ENCODE measurements at places on chromosomes 16 and 17.

- no peak for DNase-seq
Observed at GRCh38 chr17:546456-546855, 168.2 kb downstream of the VPS53 start.

DNA sequence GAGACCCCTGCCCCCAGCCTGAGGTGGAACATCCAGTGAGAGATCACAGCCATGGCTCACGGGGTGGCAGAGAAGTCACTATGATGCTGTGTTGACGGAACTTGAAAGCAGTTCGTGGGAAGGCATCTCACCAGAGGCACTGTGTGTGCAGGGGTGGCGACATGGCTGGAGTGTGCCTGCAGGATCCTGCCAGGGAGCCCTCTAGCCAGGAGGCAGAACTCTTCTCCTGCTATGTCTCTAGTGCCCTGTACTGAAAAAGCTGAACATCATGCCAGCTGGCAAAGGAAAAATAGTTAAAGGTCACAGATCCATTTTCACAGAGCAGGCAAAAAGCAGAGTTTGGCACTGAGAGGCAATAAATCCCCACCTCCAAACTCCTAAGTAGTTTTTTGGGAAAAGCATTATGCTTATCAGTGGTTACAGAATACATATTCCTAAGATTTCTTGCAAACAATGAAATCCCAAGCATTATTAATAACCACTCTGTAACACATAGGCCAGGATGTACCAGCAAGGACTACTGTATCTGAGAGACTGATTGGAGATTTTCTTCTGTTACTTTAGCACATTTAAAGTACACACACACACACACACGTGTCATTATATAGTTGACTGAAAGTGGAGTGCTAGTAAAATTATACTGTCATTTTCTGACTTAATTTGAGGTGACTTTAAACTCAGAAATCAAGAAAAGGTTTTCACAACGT, 36.8 kb downstream of the TNRC6C start:
- DNase-seq: peak; percentile 10

GRCh38 chr16:67965668-67966548, 2.5 kb downstream of the SLC12A4 start:
- no peak for DNase-seq

DNA sequence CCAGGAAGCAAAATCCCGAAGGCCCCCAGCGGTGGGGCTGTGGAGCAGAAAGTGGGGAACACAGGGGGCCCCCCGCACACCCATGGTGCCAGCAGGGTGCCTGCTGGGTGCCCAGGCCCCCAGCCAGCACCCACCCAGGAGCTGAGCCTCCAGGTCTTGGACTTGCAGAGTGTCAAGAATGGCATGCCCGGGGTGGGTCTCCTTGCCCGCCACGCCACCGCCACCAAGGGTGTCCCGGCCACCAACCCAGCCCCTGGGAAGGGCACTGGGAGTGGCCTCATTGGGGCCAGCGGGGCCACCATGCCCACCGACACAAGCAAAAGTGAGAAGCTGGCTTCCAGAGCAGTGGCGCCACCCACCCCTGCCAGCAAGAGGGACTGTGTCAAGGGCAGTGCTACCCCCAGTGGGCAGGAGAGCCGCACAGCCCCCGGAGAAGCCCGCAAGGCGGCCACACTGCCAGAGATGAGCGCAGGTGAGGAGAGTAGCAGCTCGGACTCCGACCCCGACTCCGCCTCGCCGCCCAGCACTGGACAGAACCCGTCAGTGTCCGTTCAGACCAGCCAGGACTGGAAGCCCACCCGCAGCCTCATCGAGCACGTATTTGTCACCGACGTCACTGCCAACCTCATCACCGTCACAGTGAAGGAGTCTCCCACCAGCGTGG, 6.5 kb downstream of the CBX2 start:
- DNase-seq: no peak

GRCh38 chr17:43813386-43813785, 19.6 kb downstream of the MPP3 start:
- DNase-seq: no peak

GRCh38 chr17:12369065-12369464, 296.6 kb upstream of the MYOCD start:
- DNase-seq: no peak

GRCh38 chr16:82694239-82694874, 67.6 kb downstream of the CDH13 start:
- DNase-seq: no peak

- no peak for DNase-seq
Observed at GRCh38 chr17:61238455-61238933, 161.1 kb upstream of the TBX2 start.

DNA sequence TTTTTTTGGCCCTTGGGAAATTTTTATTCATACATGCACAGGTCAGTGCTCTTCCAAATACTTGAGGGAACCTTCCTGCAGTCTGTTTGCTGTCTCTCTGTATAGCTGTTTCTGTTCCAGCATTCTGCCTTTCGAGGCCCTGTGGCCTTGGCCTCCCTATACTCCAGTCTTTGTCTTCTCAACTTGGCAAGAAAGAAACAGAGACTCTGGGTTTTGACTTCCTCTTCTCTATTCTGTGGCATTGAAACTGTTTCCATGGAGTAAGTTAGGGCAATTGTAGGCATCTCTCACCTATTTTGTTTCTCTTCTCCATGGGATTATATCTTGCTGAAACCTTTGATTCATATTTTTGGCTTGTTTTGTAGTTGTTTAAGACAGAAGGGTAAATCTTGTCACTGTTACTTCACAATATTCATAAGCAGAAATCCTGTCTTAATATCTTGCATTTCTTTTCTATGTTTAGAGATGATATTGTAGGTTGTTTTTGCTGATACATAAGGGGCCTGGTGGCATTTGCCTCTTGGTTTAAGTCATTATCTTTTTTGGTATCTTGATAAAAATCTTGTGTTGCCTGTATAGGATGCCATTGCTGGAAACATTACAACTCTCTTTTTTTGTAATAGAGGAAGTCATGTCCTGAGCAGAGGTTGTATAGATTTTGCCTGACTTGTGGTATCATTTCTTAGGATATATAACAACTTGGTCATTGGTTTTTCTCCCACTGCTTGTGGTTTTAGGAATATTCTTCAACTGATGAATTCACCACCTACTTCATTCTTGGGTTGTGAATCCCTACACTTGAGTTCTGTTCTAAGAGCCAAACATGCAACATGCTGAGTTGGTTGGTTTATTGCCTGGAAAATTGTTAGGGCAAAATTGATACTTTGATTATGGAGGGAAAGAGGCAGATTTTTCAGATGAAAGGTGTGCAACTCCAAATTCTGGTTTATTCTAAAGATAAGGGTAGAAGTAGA, 168.6 kb downstream of the FTO start:
- no peak for DNase-seq

DNA sequence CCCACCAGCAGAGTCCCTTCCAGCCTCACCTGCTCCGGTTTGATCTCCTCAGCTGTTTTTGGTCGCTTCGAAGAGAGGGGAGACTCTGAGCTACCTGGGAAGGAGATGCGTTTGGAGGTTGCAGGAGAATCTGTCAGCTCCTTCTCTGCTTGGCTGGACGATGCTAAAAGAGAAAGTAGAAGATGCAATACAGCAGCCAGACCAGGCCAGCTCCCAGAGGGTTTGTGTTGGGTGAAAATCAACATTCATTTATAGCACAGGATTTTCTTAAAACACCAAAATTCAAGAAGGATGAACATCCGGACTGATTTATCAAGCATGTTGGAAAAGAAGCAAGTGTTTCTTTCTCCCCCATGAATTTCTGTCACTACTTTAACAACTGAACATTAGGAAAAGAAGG, 236.1 kb downstream of the ZFHX3 start:
- no peak for DNase-seq

DNA sequence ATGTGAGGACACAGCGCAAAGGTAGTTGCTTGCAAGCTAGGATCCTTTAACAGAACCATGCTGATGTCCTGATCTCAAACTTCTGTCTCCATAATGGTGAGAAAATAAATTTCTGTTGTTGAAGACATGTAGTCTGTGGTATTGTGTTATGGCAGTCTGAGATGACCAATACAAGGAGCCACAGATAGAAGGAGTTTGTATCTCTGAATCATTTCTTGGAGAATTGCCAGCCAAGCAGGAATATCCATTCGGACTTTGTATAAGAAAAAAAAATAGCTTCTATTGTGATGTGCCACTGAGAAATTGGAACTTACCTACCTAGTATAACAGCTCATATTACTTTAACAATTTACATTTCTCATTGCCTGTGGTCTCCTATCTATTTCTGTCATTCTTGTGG, 447.6 kb upstream of the CA10 start:
- no peak for DNase-seq
